ENCODE measurements at places on chromosomes 16 and 17. TPM values are rescaled to one million over a fixed set of nuclear protein-coding genes. Genes with fewer than 3 reads are reported as not detected.

Gene KRT25
- polyA plus RNA-seq, result not detected

Gene CSH2
- not detected for polyA plus RNA-seq

Gene KRTAP9-4
- polyA plus RNA-seq, result not detected

GRCh38 chr17:77099997-77100396, 40.8 kb upstream of the SEC14L1 start:
- peaks cover 10% of the 10 kb centered on the region for H3K4me1 ChIP-seq
- no peak overlapping the region for H3K4me3 ChIP-seq
- no peak overlapping the region for H3K27ac ChIP-seq
- no peaks in the 10 kb centered on the region for H3K27me3 ChIP-seq

DNA sequence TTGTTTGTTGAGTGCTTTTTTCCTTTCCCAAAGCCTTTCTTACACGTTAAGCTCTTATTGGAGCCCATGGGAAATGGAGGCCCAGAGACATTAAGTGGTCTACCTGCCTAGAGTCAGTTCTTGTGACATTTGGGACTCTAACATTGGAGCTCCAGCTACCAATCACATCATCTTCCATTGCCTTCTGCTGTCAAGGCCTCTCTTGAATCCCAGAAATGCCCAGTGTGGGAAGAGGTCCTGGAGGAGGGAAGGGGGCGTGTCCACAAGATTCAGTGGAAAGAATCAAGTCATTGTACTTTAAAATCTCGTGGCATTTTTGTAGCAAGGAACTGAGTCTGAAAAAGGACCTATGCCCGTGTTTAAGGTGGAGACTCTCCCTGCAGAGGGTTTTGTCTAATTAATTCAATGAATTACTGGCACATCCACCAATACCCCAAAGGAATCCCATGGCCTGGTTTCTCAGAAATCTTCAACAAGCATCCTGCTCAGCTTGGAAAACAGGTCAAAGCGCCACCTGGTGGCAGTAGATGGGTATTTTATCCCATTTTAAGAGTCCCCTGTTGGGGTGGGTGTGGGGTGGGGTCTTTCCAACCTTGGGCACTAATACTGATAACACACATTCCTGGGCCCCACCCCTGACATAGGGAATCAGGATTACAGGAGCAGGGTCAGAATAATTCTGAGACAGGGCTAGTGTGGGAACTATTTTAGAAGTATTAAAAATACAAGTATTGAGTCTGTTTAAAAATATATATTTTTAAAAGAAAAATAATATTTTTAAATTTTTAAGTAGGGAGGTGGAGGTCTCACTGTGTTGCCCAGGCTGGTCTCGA, 24.6 kb downstream of the GPT2 start:
- H3K27me3 ChIP-seq, result no peaks in the 10 kb centered on the region
- no peak overlapping the region for H3K4me3 ChIP-seq
- peaks cover 30% of the 10 kb centered on the region for H3K36me3 ChIP-seq
- peak; percentile 75 for DNase-seq

- H3K4me1 ChIP-seq, result no peaks in the 10 kb centered on the region
- DNase-seq, result no peak
- no peak overlapping the region for H3K4me3 ChIP-seq
- H3K27ac ChIP-seq, result no peak overlapping the region
These were observed 221.4 kb upstream of the MAF start for GRCh38 chr16:79821911-79822310.

- DNase-seq, result no peak
- no peaks in the 10 kb centered on the region for H3K4me1 ChIP-seq
- H3K36me3 ChIP-seq, result no peaks in the 10 kb centered on the region
- H3K4me3 ChIP-seq, result no peak overlapping the region
These were observed 189.4 kb downstream of the RAB11FIP4 start for GRCh38 chr17:31580706-31581490.
